ENCODE measurements at places on chromosomes 2 and 18.
A peak's percentile ranks its signal among the peaks of the same experiment; 100 is the strongest.

DNA sequence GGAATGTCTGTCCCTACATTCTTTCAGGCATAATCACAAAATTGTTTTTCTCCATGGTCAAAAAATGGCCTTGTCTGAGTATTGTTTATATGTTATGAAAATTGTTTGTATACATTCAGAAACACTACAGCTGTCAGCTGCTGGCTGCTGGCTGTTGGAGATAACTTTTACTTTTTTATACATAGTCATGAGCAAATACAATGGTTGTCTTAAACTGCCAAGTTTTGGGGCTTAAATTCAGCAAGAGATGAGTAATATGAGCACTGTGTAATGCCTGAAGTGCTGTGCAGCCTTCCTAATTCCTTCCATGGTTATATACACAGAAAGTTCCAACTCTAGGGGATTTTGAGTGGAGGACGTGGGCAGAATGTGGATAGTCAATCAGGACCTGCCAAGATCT lies 168.9 kb upstream of the RMP24 start:
- DNase-seq, result no peak

DNA sequence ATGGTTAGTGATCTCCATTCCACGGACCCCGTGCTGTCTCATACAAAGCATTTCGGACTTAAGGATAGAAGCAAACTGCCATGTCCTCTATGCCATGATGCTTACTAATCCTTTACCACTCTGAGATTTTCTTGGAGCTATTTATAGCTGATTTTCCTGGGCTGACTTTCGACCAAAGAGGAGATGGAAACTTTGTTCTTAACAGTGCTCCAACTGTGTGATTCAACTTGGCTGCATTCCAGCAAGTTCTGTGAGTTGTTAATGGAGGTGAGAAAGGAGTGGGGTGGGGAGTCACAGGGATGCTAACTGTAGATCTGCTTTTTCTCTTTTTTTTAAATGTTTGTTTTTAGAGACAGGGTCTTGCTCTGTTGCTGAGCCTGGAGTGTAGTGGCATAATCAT lies 45.5 kb upstream of the MSH2 start:
- DNase-seq, result no peak

DNA sequence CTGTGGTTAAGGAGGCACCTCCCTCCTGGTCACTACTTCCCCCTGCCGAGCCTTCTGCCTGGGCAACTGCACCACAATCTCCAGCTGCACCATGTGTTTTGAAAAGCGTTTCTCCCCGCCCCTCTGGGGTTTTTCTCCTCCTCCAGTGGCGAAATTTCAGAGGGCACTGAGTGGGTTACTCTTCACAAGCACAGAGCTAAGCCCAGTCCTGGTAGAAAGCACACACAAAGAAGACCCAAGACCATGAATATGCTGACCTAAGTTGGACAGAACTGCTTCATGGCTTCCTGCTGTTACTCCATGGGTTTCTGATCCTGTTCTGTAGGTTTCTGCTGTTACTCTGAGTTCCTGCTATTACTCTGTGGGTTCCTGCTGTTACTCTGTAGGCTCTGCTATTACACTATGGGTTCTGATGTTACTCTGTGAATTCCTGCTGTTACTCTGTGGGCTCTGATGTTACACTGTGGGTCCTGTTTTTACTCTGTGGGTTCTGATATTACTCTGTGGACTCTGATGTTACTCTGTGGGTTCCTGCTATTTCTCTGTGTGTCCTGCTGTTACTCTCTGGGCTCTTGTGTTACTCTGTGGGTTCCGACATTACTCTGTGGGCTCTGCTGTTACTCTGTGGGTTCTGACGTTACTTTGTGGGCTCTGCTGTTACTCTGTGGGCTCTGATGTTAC lies 216.6 kb downstream of the RTP5 start:
- DNase-seq, result no peak

GRCh38 chr2:160061533-160061932 lies 882 bp downstream of the PLA2R1 start:
- no peak for DNase-seq

DNA sequence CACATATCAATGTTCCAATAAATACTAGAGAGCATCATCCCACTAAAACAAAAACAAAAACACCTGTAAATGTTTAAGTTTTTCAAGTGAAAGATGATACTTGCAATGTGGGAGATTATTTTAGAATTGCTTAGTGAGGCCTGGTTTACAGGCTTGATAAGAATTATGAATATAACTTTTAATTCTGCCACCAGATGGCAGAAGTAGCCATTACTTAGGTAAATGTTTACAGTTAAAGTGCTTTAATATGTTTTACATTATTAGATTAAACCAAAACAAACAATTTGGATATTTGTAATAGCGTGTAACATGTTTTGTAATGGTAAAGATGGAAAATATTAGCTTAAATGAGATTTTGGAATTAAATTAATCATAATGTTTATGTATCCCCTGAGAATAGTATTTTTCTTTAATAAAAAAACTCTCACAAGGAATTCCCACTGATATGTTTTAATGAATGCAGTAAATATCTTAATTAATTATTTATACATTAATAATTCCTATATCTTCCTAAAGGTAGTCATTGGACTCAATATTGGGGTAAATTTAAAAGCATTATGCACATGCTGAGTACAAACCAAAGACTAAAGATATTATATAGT lies 522.0 kb downstream of the SPAG16 start:
- DNase-seq, result no peak

DNA sequence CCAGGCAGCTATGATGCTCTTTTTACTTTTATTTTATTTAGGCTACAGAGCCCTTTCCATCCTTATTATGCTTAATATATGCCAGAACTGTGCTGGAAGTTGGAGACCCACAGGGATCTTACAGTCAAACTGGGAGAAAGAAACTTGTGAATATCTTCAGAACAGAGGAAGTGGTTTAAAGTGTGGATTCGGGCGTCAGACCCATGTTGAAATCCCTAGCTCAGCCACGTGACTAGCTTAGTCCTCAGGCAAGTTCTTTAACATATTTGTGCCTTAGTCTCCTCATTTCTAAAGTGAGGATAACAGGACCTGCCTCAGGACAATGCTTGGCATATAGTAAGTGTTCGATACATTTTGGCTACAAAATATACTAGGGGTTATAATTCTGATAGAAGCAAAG lies 59.1 kb downstream of the MAP3K20 start:
- DNase-seq, result no peak

DNA sequence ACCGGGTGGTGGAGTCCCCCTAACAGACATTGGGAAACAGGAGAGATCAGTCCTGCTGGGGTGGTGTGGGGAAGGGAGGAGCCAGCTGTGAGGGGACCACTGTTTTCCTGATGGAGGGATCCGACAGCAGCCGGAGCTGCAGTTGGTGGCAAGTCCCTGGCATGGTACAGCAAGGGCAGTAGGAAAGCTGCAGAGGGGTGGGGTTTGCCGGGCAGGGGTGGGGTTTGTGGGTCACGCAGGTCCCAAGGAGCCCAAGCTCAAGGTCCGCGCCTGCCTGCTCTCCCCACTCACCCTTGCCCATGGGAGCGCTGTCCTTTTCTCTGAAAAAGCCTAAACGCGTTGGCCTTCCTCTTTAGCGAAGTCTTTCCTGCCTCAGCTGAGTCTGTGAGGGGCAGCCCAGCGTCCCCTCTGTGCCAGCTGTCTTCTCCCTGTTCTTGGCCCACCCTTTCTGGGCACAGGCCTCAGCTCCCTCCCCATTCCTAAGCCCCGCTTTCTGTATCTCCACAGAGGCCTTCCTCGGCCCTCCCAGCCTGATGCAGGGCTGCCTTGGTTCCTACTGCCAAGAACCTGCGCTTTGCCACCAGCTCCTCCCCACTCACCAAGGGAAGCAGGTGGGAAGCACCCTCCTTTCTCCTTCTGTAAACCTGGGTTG lies 29.3 kb upstream of the INHBB start:
- DNase-seq, result no peak

DNA sequence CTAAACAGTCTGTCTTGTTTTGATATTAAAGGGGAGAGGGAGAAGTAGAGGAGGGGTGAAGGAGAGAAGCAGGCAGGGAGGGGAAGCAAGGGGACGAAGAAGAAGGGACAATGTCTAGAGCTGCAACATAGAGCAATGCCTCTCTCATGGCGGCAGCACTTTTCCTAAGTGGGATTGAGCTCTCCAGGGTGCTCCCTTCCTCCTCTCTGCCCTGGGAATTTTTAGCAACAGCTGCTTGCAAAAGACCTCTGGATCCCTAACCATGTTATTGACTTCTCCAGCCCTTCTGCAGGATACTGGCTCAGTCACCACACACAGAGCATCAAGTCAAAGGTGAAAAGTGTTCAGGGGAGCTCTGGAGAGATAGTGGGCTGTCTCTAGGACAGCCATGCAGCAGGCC lies 734.9 kb downstream of the EPHA4 start:
- DNase-seq, result no peak

DNA sequence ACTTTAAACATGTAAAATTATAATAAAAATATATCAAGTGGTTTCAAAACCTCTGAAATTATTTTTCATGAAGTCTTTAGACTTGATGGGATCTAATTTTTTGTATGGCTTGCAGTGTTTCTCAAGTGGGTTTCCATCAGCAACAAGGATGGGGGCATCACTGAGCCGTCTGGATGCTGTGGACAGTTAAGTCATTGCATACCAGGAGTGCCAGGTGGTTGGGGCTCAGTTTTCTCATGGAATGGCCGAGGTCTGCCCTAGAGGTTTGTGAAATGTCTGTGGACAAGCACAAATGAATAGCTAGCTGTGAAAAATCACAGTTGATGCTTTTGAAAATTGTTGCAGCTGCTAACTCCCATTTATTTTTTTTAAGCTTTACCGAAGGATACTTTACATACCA lies 1.7 kb downstream of the PRELID3A start:
- no peak for DNase-seq

- DNase-seq, result no peak
Observed at GRCh38 chr18:59646963-59647307, 50.3 kb downstream of the CCBE1 start.

- no peak for DNase-seq
Observed at GRCh38 chr2:99476629-99477028, 13.2 kb downstream of the REV1 start.

DNA sequence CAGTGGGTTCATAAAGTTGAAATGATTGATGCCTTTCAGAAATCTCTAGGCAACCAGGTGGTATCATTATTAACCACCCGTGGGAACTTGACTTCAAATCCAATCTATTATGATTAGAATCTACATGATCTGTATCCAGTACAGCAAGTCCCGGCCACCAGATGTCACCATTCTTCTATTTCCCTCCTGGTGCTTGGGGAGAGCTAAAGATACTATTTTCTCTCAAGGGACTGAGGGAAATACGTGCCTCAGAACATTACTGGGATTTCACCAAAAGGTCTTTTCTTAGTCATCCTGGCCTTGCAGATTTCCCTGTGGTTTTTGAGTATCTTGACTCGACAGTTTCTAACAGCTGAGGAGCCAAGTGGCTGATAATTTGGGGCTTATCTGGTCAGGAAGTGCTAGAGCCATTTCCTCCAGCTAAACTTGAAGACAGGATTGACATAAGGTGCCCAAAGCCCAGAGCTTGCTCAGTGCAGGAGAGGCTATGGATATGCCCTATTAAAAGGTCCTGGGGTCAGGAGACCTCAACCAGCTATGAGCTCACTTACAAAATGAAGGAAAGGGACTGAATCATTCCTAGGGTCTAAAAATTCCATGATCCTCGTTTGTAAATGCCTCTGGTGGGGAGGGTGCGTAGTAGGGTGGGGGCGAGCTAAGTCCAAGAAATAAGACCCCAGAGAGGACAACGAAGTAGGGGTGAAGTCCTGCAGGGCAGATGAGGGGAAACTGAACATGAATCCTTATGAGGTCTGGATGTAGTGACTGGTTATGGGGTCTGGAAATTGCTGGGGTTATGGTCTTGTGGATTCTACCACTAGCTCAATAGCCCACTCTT lies 135.4 kb upstream of the MGAT5 start:
- DNase-seq, result peak; percentile 67

DNA sequence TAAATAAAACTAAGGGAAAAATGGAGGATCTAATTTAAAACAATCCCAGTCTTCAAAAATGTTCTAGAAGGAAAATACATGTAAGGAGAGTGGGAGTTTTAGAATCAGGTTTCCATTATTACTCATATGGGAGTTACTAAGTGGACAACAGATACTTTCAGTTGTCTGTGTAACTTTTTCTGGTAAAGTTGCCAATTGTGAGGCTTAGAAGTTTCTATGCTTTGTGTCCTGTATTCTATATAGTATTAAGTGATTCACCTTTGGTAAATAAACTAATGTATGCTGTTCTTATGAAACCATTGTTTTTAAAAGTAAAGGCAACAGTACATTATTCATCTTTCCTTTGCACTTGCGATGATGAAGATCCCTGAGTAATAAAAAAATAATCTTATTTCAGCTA lies 274.9 kb downstream of the NR4A2 start:
- no peak for DNase-seq

GRCh38 chr2:231909631-231910030 lies 16.6 kb downstream of the NPPC start:
- DNase-seq, result no peak

GRCh38 chr18:73563345-73563744 lies 584.3 kb downstream of the FBXO15 start:
- no peak for DNase-seq

GRCh38 chr2:79860228-79861058 lies 347.6 kb downstream of the CTNNA2 start:
- no peak for DNase-seq

DNA sequence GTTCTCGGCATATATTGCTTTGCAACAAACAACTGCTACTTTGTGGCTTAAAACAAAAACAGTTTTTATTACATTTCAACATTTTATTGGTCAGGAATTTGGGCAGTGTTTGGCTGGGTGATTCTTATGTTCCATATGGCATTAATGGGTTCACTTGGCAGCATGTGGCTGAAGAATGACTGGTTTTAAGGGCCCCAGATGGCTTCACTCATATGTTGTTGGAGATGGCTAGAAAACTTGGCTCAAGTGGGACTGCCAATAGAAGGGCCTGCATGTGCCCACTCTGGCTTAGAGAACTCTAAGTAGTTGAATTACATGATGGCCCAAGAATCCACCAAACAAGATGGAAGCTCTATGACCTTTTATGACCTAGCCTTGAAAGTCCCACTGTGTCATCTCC lies 86.1 kb downstream of the FASTKD2 start:
- no peak for DNase-seq

- no peak for DNase-seq
Observed at GRCh38 chr2:208426412-208427045, 19.9 kb downstream of the PTH2R start.

GRCh38 chr18:74840492-74841167 lies 243.0 kb downstream of the ZNF407 start:
- DNase-seq, result no peak

DNA sequence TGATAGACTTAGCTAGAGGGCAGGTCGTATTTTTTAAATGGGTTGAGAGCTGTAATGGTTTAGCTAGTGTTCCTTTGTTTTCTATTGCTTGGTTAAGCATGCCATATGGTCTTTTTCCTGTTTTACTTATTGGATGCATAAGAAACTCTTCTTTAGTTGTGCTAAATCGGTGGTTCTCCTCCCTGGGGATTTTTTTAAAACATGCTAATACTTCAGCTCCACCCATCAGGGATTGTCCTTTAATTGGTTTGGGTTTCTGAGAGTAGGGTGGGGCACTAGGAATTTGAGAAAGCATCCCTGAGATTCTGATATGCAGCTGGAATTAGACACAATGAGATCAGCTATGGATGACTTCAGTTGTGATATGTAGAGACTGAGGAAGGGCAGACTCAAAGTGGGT lies 497.2 kb downstream of the THSD7B start:
- no peak for DNase-seq

- DNase-seq, result no peak
Observed at GRCh38 chr2:176172895-176173566, 15.4 kb upstream of the HOXD1 start.

Measured in T1000 (cell line).